ENCODE measurements at places on chromosomes 5 and 9. TPM values are rescaled to one million over a fixed set of nuclear protein-coding genes. Genes with fewer than 3 reads are reported as not detected.

The SNCAIP gene
- not detected for total RNA-seq

The ZNF483 gene
- 28.5 TPM for total RNA-seq

The AQP7 gene
- total RNA-seq, result 0.27 TPM

The ST6GALNAC6 gene
- total RNA-seq, result 93.1 TPM

The GABRG2 gene
- total RNA-seq, result not detected

The TMEM215 gene
- total RNA-seq, result not detected

- no peak overlapping the region for H3K4me3 ChIP-seq
- H3K36me3 ChIP-seq, result no peaks in the 10 kb centered on the region
- peak; percentile 52 for DNase-seq
- H3K4me1 ChIP-seq, result peaks cover 4% of the 10 kb centered on the region
- no peak overlapping the region for H3K27ac ChIP-seq
Measured at GRCh38 chr9:127586537-127586936, 25.5 kb upstream of the STXBP1 start.

- no peak for DNase-seq
- no peaks in the 10 kb centered on the region for H3K4me1 ChIP-seq
- H3K36me3 ChIP-seq, result no peaks in the 10 kb centered on the region
- H3K4me3 ChIP-seq, result no peak overlapping the region
- H3K27me3 ChIP-seq, result peaks cover 12% of the 10 kb centered on the region
Measured at GRCh38 chr9:79263628-79264027, 308.1 kb upstream of the TLE4 start.

DNA sequence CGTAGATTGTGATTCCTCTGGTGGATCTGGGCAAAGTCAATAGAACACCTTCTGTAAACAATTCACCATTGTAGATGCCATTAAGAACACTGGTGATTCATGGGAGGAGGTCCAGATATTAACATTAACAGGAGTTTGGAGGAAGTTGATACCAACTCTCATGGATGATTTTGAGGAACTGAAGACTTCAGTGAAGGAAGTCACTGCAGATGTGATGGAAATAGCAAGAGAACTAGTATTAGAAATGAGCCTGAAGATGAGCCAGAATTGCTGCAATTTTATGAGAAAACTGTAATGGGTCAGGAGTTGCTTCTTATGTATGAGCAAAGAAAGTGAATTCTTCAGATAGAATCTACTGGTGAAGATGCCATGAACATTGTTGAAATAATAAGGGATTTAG lies 26.9 kb downstream of the TCERG1 start:
- peaks cover 81% of the 10 kb centered on the region for H3K36me3 ChIP-seq
- H3K4me3 ChIP-seq, result no peak overlapping the region
- H3K27me3 ChIP-seq, result no peaks in the 10 kb centered on the region

DNA sequence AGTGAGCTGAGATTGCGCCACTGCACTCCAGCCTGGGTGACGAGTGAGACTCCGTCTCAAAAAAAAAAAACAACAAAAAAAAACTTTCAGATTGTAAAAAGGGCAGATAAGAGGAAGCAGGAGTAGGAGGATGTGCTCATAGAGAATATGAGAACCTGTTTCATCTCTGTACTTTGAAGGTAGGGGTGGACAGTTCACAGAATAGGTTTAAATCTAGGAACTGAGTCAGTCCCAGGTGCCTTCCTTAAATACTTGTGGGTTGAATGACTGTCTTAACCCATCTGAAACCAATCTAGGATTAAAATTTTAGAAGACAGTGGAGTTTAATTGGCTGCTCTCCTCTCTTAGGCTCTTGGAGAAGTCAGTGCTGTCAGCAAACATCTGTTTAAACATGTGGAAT lies 12.4 kb downstream of the POLK start:
- no peaks in the 10 kb centered on the region for H3K4me1 ChIP-seq
- H3K4me3 ChIP-seq, result no peak overlapping the region
- H3K36me3 ChIP-seq, result no peaks in the 10 kb centered on the region
- H3K27ac ChIP-seq, result no peak overlapping the region

DNA sequence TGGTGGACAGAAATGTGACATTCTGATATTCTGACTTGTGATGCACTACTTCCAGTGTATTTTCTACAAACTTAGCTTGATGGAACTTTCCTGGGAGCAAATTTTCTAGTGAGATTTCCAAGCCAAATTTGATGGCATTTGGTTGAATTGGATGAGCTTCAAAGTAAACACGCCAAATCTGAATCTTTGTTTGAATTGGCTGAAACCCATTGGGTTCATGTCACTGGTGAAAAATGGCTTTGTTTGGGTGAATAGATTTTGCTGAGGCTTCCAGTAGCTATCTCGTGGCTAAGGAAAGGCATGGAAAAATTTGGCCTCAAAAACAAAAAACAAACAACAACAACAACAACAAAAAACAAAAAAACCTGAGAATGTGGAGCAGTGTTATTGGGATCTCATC lies 271.1 kb upstream of the RPS23 start:
- H3K36me3 ChIP-seq, result no peaks in the 10 kb centered on the region
- no peak overlapping the region for H3K4me3 ChIP-seq
- no peaks in the 10 kb centered on the region for H3K4me1 ChIP-seq
- H3K27ac ChIP-seq, result no peak overlapping the region

DNA sequence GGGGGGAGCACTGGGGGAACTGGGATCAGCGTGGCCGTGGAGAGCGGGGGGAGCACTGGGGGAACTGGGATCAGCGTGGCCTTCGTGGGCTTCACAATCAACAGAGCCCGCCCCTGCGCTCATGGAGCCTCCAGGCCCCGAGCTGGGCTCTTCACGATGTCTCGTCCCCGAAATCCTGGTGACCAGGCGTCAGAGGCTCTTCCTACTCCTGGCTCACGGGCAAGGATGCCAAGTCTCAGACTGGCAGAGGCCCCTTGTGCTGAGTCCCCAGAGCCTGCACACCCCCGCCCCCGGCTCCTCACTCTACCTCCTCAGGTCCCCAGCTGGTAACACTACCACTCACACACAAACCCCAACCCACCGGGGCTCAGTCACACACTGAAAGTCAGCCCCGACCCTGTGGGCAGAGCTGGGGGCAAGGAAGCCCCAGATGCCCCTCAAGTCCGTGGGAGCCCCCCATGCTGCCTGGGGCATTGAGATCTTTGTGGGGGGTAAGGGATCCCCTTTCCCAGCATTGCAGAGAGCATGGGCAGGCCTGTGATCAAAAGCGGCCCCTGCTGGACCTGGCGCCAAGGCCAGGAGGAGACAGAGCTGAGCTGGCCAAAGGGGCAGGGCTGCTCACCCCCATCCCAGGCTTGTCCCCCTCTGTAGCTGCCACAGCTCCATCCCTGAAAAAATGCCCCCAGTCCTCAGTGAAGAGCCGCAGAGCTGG lies 26.7 kb downstream of the LHX3 start:
- no peak overlapping the region for H3K27ac ChIP-seq
- H3K4me3 ChIP-seq, result no peak overlapping the region
- no peaks in the 10 kb centered on the region for H3K4me1 ChIP-seq

- H3K27ac ChIP-seq, result no peak overlapping the region
- H3K27me3 ChIP-seq, result no peaks in the 10 kb centered on the region
- no peak for DNase-seq
- no peaks in the 10 kb centered on the region for H3K4me1 ChIP-seq
- H3K4me3 ChIP-seq, result no peak overlapping the region
Measured at GRCh38 chr9:113823421-113823820, 52.7 kb upstream of the ZNF618 start.

DNA sequence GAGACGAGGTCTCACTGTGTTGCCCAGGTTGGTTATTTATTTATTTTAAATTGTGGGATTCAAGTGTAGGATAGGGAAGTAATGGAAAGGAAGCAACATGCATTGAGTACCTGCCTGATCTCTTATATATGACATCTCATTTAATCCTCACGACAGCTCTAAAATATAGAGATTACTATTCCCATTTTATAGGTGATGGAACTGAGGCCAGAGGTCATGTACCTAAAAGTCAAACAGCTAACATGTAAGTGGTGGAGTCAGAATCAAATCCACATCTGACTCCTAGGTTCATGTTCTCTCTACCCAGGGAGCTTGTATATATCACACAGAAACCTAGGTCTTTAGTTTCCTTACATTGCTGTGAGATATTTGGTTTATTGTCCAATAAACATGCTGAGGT lies 26.1 kb upstream of the MATR3 start:
- peaks cover 6% of the 10 kb centered on the region for H3K4me1 ChIP-seq
- H3K4me3 ChIP-seq, result no peak overlapping the region
- no peak overlapping the region for H3K27ac ChIP-seq
- no peaks in the 10 kb centered on the region for H3K36me3 ChIP-seq

- no peak overlapping the region for H3K27ac ChIP-seq
- H3K4me1 ChIP-seq, result no peaks in the 10 kb centered on the region
- no peaks in the 10 kb centered on the region for H3K27me3 ChIP-seq
- H3K36me3 ChIP-seq, result no peaks in the 10 kb centered on the region
- H3K4me3 ChIP-seq, result no peak overlapping the region
Measured at GRCh38 chr5:64040490-64040889, 78.2 kb upstream of the HTR1A start.

- no peaks in the 10 kb centered on the region for H3K27me3 ChIP-seq
- H3K4me3 ChIP-seq, result no peak overlapping the region
- DNase-seq, result no peak
- H3K27ac ChIP-seq, result no peak overlapping the region
Measured at GRCh38 chr9:88087906-88088305, 50.4 kb downstream of the SPATA31C2 start.

DNA sequence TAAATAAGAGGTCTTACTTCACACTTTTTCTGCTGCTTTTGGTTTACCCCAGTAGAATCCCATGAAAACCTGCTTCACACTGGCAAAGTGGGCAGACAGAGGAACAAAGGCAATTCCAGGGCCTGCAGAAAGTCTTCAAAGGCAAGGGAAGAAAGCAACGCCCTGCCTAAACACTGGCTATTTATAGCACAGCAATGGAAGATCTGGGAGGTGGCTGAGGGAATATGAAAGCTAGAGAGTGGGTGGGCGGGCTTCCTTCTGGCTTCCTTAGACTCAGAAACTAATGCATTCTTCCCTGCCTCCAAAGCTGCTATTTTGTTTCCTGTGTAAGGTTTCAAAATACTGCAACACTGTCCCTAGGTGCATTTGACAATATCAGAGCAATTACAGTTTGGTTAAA lies 46.8 kb downstream of the ELAVL2 start:
- H3K4me3 ChIP-seq, result no peak overlapping the region
- H3K27ac ChIP-seq, result no peak overlapping the region
- no peaks in the 10 kb centered on the region for H3K27me3 ChIP-seq
- no peak for DNase-seq

GRCh38 chr9:20361229-20361628 lies 261.1 kb downstream of the MLLT3 start:
- H3K36me3 ChIP-seq, result peaks cover 28% of the 10 kb centered on the region
- peaks cover 5% of the 10 kb centered on the region for H3K4me1 ChIP-seq
- H3K27ac ChIP-seq, result no peak overlapping the region

GRCh38 chr9:130129432-130130061 lies 42.7 kb upstream of the NCS1 start:
- no peak for DNase-seq
- no peaks in the 10 kb centered on the region for H3K36me3 ChIP-seq
- peaks cover 60% of the 10 kb centered on the region for H3K4me1 ChIP-seq
- H3K4me3 ChIP-seq, result no peak overlapping the region
- peak overlapping the region; percentile 95 for H3K27ac ChIP-seq

GRCh38 chr5:18772475-18772874 lies 1138.2 kb downstream of the TAF11L14 start:
- no peak overlapping the region for H3K27ac ChIP-seq
- no peak for DNase-seq
- no peaks in the 10 kb centered on the region for H3K4me1 ChIP-seq
- no peaks in the 10 kb centered on the region for H3K36me3 ChIP-seq
- H3K27me3 ChIP-seq, result no peaks in the 10 kb centered on the region
